ENCODE measurements at places on chromosomes 11 and 22.

- DNase-seq = no peak
These were observed 8.4 kb downstream of the KRTAP5-6 start for GRCh38 chr11:1705126-1706052.

DNA sequence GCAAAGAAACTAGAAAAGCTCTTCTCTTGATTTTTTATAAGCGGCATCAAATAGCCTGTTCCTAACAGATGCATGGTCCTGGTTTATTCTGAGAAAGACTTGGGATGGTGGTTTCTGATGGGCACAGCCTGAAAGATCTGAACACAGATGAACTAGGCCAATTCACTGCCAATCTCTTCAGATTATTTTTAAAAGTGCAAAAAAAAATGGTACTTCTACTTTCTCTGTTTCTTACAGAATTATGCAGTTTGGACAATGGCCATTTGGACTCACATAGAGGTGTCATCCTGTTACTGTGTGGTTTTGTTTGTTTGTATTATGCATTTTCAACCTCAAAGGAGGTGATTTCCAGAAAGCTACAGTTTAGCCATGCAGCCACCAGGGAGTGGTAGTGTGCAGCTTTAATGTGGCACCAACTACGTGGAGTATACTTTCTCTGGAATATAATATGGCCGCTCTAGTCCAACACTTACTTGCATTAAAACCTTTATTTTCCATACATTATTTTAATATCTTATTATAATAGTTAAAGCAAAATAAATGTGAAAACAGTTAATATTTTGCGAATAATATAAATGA, 469.8 kb upstream of the KIRREL3 start:
- no peak for DNase-seq

DNA sequence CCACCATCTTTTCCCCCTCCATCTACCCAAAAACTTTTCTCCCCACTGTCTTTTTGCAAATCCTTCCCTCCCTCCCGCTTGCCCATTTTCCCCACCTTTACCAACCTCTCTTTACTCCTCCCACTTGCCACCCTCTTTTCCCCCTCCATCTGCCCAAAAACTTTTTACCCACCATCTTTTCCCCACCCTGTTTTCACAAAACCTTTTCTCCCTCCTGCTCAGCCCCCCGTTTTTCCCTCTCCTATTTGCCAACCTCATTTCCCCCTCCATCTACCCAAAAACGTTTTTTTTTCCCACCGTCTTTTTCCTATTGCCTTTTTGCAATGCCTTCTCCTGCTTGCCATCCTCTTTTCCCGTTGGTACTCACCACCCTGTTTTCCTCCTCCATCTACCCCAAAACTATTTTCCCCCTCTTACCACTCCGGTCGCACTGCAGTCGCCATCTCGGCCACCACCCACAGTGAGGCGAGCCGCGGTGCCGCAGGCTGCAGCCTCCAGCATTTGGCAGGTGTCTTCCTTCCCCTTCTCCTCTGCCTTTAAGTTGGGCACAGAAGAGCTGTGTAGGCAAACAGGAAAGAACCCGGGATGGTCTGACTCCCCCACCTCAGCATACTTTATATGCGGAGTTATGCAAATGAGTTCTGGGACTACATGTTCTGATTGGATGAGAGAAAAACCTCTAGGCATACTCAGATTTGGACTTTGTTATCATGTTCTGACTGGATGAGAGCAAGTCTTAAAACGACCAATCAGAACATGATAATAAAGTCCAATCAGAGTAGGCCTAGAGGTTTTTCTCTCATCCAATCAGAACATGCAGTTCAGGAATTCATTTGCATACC, 121.2 kb upstream of the VPREB1 start:
- DNase-seq = no peak

GRCh38 chr11:61836193-61836592, 8.1 kb downstream of the FADS2 start:
- DNase-seq = no peak

GRCh38 chr11:65796726-65797601, 10.1 kb downstream of the OVOL1 start:
- DNase-seq = no peak

DNA sequence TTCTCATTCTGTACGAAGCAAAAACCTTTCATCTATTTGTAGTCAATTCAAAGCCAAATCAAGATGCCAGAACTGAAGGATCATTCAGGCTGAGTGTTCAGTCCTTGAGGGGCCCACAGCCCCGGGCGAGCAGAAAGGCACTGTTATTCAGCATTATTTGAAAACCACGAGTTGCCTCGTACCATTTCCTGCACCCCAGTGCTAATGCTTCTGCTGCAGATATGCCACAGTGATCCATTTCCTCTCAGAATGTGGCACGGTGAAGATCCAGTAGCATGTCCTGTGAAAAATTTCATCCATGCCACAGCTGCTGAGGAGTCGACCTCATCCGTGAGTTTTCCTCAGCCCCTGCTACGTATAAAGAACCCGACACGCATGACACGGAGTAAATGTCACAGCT, 85.4 kb downstream of the OSBP2 start:
- DNase-seq = no peak

GRCh38 chr11:109390752-109391151, 31.2 kb upstream of the C11orf87 start:
- no peak for DNase-seq

- no peak for DNase-seq
These were observed 3.3 kb downstream of the LMO1 start for GRCh38 chr11:8260202-8260966.

- DNase-seq = no peak
These were observed 356.2 kb downstream of the METTL15 start for GRCh38 chr11:28464252-28464867.

DNA sequence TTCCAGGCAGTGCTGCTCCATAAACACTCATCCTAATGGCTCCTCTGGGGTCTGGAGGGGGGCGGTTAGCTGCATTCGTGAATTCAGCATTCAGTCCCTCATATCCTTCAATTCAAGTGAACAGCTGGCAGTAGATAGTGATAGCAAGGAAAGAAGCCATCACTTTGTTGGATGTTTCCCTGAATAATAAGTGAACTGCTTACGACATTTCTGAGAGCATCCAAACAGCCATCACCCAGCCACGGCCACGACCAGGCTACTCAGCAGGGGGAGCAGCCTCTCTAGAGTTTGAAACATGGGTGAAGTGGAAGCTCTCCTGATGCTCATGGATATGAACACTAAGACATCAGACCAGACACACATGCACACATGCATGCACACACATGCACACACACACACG, 163.6 kb downstream of the NTM start:
- no peak for DNase-seq

DNA sequence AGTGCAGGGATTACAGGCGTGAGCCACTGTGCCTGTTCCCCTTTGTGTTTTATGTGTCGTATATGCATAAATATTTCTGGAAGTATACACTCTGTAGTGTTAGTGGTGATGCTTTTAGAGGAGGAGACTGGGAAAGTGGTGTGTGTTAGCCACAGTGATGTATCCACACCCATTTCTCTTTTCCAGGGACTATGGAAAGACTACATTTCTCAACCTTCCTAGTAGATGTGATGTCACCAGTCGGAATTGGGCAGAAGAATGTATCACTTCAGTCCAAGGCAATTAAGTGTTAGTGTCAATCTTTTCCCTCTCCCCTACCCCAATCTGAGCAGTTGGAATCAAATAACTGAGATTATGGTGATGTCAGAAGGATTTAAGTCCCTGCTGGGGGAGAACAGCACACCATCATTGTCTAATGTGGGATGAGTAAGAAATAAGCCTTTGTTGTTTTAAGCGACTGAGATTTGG, 5.8 kb upstream of the ATG16L2 start:
- DNase-seq = no peak

- no peak for DNase-seq
These were observed 39.7 kb downstream of the IGLL5 start for GRCh38 chr22:22927196-22927887.

DNA sequence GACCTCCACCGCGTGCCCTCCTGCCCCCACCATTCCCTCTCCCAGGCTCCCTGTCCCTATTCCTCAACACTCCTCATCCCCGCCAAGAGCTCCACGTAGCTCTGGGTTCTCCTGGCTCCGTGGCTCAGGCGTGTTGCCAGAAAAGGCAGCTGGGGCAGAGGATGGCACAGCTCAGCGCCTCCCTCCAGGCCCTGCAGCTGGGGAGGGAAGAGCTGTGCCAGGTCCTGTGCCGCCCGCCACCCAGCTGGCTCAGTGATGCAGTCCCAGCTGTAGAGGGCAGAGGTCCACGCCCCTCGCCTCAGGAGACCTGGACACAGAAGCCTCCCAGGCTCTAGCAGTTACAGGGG, 4.2 kb downstream of the ARHGAP1 start:
- DNase-seq = no peak

DNA sequence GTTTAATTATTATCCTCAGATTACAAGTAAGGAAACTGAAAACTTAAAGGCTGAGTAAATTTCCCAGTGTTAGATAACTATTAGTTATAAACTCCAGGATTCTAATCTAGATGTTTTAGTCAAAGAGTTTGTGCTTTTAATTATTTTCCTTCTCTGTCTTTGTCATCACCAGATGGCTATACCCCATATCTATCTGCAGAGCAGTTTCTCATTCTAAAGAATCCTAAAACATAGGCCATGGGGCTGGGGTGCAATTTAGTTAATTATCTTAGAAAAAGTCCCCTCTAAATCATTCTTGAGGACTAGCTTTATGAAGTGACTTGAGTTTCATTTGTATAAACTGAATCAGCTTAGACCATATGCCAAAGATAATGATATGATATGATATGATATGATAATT, 556.3 kb upstream of the ANO5 start:
- DNase-seq = no peak

GRCh38 chr22:31681349-31682345, 19.6 kb upstream of the PISD start:
- no peak for DNase-seq

DNA sequence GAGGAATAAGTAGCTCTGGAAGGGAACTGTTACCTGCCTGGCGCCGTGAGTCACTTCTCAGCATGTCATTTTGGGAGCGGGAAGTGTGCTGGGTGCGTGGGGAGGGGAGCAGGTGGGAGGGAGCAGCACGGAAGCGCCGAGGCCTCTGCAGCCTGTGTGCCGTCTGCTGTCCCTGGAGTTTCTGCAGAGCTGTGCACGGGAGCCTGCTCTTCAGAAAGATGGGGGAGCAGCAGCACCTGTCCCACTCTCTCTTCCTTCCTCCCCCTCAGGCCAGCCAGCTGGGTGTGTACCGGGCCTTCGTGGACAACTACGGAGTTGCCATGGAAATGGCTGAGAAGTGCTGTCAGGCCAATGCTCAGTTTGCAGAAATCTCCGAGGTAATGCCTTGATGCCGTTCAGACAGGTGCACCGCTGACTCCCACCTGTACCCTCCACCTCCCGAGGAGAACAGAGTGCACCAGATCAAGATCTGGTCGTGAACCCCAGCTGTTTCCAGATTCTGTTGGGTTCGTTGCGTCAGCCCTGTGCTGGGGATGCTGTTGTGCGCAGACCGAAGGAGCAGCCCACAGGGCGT, 87.9 kb downstream of the BCR start:
- DNase-seq = no peak

DNA sequence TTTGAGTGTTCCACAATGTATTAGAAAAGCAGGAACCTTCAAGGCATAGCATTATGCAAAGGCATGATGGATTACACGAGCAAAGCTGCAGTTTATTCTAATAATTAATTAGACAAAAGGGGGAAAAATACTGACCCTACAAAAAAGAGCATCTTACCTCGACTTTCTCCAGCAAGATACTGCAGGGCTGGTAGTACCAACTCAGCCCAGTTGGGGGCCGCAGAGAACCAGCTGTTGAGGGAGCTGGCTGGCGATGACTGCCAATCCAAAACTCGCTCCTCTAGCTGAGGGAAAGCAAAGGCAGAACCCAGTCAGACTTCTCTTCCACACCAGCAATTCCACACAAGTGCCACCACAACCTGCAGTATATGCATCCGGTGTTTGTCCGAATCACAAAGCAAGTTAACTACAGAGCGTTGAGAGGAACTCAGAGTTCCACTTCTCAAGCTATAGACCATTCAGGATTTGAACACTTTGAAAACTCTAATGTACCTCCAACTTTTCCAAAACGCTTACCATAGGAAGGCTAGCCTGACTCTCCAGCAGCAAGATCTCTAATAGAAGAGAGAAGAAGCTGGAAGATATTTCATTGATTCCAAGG, 13.7 kb downstream of the NFRKB start:
- DNase-seq = no peak
